ENCODE measurements at places on chromosomes 6 and 20. TPM values are rescaled to one million over a fixed set of nuclear protein-coding genes. Genes with fewer than 3 reads are reported as not detected.

COX4I2 gene
- total RNA-seq, result 6.3 TPM

TSHZ2 gene
- 11.8 TPM for total RNA-seq

TTK gene
- 16.6 TPM for total RNA-seq

ACSS2 gene
- total RNA-seq, result 63.9 TPM

SAPCD1 gene
- total RNA-seq, result not detected

All from tongue (tissue), 3 donors.